ENCODE measurements at places on chromosomes 12 and 14.

DNA sequence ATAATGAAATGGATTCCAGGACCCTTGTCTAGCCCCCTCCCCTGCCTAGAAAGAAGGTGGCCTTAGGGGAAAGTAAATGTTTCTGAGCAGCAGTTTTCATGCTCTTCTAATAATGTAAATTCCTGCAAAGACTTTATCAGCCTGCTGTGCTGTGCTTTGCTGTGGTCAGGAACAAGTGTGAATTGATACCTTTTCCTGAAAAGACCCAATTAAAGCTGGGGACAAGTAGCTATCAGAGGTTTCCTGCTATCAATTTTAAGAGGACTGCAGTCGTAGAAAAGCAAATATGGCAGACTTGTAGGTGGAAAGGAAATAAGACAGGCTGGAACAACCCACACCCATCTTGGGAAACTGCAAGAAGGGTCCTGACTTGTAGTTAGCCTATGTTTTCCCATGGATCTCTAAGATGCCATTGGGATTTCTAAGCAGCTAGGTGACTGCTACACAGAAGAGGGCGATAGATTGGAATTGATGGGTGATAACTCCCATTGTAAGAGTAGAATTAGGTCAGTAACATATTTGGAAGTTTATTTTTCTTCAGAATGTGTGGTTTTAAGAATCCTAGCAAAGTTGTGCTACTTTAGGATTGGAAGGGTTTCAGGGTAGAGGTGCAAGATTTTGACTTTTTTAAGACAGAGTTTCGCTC lies 3.1 kb downstream of the DYNLL1 start:
- DNase-seq = no peak

DNA sequence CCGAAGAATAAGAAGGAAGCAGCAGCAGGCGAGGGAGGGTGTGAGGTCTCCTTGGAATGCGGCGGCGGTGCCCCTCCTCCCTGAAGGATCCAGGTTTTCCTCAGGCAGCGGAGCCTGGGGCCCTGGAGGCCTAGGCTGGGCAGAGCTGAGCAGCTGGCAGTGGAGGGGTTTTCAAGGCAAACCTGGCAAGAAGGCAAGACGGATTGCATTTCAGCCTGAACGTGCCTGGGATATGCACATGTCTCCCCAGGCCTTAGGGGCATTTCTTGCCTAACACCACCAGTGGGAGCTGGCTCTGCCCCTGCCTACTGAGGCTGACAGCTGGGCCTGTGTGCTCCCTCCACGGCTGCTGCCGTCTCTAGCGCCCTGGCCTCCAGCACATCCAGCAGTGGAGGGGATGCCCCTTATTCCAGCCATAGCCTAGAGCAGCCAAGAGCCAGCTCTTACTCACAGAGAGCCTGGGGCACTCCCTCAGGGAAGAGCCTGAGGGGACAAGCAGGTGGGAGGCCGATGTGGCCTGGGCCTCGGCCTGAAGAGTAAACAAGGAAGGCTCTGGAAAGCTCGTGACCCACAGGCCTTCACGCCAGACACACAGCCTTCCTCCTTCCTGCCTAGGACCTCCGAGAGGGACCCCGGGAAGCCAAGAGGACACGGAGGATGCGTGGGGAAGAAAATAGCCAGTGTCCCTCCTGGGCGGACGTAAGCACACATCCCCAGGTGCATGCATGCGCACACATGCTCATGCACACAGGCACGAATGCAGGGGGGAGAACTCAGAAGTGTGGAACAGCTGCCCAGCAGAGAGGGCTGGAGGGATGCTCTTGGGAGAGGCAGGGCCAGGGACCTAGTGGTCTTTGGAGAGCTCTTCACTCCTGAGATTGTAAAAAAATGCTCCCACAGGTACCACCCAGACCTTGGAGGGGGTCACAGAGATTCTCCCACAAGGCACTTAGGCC lies 23.0 kb upstream of the EIF2B2 start:
- no peak for DNase-seq

DNA sequence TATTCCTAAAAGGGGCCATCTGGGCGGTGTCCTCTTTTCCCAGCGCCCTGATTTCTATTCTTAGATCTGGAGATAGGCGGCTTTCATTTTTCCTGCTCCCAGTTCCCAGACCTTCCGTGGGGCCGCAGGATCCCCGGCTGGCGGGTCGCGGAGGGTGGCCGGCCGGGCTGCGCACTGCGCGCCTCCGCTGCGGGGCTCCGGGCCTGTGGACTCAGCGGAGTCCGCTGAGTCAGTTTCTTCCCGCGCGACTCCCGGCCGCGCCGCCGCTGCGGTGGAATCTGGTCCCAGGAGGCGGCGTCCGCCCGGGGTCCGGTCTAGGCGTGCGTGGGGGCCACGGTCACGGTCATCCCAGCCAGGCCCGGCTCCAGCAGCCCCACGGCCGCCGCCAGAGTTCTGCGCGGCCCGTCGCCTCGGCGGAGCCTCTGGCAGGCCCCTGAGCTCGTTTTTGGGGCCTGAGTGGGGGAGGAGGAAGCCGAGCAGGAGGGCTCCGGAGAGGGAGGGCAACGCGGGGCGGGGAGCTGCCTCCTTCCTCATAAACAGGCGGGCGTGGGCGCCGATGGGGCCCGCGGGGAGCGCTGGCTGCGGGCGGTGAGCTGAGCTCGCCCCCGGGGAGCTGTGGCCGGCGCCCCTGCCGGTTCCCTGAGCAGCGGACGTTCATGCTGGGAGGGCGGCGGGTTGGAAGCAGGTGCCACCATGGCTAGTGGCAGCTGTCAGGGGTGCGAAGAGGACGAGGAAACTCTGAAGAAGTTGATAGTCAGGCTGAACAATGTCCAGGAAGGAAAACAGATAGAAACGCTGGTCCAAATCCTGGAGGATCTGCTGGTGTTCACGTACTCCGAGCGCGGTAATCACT lies at the start of gene LRRK2:
Gene LRRK2, plus strand, starts transcription at position 559 of the 853 bp plus-strand sequence. Its CDS starts 135 bp downstream, at position 694.
- DNase-seq = peak; percentile 57

DNA sequence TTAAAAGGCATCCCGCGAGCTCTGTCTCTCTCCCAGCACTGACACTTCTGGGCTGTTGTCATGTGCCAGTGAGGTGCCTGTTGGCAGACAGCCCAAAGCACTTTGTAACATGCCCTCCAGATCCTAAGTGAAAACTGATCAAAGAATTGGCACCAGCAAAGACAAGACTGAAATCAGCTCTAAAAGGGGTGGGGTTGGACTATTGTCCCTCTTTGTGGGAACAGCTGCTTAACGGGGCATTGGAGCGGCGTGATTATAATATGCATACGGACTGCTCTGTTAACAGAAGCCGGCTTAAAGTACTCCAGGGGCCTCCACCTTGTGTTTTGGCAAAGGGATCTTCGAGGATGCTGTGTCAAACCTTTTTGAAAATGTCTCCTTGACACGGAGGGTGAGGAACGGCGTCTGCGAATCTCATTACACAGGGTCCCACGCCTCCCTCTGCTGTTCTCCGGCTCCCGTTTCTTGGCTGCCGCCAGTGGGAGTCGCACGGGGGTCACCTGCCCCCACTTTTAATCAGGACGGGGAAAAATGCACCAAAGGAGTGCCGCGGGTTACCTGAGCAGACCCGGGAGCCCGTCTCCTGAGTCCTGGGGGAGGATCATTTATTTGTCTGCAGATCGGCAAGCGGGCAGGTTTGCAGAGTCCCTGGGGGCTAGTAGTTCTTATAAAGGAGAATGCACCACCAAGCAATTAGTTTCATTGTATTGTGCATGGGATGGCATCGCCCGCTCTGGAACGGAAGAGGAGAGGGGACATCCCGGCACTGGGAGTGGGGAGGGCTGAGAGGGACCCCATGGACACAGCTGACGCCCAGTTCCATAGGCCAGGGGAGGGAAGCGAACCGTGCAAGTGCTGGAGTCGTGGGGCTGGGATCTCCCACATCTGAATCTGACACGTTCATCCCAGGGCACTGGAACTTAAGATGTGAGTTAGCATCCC lies 44.3 kb downstream of the SPRING1 start:
- DNase-seq = peak; percentile 93

GRCh38 chr14:30283822-30284446 lies 275.0 kb upstream of the G2E3 start:
- no peak for DNase-seq

DNA sequence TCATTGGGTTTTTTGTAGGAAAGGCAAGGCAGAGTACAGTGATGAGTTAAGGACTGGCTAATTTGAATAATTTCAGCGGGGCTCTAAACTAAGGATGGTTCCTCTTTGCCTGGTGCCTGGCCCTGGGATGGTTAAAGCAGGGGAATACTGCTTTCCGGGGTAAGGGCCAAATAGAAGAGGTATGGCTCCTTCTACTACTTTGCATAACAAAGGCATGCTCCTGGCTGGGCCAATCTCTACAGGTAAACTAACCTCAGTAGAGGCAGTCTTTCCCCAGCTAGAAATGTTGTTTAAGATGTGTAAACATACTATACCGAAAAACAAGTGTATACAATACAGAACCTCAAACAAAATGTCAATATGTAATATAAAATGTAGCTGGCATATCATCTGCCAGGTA lies 1239.0 kb downstream of the SLC16A7 start:
- no peak for DNase-seq

DNA sequence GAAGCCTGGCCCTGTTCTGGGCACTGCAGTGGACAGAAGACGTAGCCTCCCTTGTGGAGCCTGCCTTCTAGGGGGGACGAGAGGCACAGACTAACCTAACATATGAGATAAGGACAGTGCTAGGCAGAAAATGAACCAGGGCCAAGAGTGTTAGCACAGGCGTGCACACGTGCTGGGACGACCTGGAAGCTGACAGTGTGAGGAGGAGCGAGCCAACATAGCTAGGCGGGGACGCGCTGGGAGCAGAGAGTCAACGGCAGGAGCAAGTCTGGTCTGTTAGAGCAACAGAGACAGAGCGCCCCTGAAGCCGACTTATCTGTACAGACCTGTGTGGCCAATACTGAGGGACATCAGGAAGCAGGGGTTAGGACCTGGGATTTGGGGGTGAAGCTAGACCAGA lies 8.0 kb downstream of the PXMP2 start:
- no peak for DNase-seq

GRCh38 chr12:119302451-119303080 lies 32.0 kb upstream of the CCDC60 start:
- DNase-seq = no peak

Data from NCI-H345 (cell line).